Kidney (tissue), 22 donors: ENCODE measurements at places on chromosomes 6 and 20.

DNA sequence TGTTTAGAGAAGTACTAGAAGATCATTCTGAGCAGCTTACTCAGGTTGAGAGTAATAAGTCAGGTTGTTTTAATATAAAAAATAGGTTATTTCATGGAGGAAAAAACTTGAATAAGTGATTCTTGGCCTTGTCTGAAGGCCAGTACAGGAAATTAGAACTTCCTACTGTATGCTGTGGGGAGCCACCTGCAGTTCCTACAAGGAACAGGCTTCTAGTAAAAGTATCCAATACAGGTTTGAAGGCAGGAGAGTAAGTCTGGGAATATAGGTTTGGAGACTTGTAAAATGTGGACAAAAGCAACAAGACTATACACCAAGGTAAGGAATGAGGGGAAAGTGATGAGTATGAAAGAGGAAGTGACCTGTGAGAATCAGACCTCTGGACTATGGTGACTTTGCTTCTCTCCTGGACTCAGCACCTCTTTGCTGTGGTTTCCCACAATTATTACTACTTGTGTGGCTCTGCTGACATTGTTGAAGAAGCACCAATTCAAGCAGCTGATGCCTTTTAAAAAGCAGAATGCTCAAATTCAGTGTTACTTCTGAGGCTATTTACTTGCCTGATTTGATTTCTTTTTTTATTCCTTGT, 278.6 kb downstream of the TBC1D7 start:
- no peak for DNase-seq

DNA sequence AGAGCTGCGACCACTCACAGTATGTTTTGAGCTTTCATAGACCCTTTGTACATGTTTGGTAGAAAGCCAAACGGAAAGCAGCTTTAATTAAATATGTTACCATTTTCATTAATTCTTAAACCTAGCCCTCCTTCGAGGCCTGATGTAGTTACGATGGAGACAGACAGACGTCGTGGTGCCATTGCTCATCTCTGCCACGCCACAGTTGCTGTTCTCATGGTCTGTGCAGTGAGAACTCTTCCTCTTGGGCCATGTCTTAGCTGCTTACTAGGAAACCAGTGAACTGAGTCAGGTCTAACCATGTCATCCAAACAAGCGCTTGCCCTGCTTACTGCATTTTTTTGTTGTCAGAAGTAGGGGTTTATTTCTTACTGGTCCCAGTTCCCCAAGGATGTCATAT, 62.8 kb downstream of the SNX9 start:
- no peak for DNase-seq

GRCh38 chr20:61451953-61452352, 199.9 kb downstream of the CDH4 start:
- no peak for DNase-seq

DNA sequence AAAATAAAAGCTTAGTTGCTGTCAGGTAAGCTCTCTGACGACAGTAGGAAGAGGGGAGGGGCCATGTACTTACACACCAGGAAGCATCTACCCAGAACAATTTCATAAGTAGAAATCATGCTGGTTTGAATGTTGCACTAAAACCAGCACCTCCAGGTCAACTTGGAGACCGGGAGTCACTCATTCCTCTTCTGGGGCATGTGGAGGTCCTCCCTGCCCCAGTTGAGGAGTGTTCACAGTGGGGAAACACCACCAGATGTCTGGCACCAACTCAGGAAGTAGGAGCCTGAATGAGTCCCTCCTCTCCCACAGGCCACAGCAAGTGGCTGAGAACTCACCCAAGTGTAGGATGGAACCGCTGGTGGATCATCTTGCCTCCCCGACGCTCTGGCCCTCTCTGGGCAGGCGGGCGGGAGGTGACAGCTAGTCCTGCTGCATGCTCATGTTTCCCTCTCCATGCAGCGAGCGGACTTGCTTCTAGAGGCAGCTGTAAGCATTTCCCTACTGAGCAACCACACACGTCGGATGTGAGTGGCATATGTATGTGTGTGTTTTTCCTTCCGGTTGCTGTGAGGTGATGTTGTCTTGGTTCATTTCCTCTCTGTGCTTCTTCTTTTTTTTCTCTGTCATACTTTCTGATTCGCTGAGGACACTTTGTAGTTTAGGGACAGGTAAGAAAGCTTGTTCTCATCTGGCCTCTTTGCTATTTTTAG, 149.5 kb upstream of the NEDD9 start:
- peak; percentile 26 for DNase-seq

- no peak for DNase-seq
Observed at GRCh38 chr20:21388566-21388965, 8.8 kb downstream of the NKX2-4 start.

DNA sequence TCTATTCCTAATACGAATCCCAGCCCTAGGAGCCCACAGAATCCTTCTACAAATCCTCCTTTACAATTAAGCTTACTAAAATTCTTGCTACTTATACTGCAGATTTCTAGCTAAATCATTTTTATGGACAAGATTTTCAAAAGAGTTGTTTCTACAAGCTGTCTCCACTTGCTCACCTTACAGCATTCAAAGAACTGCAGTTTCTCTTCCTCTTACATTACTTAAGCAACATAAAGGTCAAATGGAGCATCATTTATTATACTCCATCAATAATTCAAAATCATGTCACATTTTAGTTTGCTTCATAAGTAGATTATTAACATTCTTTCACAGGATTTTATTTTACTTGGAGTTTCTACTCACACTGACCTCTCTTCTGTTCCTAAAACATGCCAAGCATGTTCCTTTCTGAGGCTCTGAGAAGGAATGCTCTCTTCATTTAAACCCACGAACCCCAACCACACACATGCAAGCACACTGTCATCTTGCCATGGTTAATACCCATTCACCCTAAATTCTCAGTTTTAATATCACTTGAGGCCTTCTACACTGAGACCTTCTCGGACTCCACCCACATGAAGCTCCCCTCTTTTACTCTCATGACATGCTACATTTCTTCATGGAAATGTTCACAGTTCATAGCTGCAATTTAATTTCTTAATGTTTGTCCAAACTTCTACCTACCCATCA, 388.2 kb downstream of the TBC1D32 start:
- DNase-seq = no peak

DNA sequence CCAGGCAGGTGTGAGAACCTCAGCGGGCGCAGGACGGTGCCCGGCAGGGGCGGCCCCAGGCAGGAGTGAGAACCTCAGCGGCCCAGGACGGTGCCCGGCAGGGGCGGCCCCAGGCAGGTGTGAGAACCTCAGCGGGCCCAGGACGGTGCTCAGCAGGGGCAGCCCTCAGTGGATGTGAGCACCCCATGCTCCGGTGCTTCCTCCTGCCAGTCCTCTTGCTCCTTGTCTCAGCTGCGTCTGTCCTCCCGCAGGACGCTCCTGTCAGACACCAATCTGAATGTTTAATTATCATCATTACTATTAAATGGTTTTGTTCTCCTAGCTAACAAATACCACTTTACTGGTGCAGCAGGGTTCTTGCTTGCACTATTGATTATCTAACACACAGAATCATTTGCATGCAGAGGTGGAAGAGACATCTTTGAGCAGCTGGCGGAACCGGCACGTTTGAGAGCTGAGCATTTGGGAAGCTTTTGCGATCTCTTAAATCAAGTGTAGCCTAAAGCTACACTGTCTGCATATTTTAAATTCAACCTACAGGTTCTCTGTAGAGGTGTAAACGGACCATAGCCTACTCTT, 39.4 kb upstream of the DACT2 start:
- no peak for DNase-seq
